Fibroblast of skin of abdomen (primary cell): ENCODE measurements at places on chromosomes 12 and 14.
A peak's percentile ranks its signal among the peaks of the same experiment; 100 is the strongest.

DNA sequence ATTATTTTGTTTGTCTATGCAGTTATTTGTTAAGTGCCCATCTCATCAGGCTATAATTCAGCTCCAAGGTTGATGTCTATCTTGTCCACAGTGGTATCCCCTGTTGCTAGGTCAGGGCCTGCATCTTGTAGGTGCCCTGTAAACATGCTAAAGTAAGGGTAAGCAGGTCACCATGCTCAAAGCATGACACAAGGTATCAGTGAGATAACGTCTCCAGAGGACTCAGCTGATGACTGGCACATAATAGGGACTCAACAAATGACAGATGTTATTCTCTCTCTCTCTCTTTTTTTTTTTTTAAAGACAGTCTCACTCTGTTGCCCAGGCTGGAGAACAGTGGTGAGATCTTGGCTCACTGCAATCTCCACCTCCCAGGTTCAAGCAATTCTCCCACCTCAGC, 2.3 kb downstream of the SDSL start:
- no peak for DNase-seq

- no peak for DNase-seq
Measured at GRCh38 chr12:108881953-108882352, 2.1 kb downstream of the DAO start.

- peak; percentile 70 for DNase-seq
Measured at GRCh38 chr12:105228494-105228893, 7.5 kb downstream of the APPL2 start.

- no peak for DNase-seq
Measured at GRCh38 chr12:5964913-5965900, 20.1 kb upstream of the ANO2 start.

DNA sequence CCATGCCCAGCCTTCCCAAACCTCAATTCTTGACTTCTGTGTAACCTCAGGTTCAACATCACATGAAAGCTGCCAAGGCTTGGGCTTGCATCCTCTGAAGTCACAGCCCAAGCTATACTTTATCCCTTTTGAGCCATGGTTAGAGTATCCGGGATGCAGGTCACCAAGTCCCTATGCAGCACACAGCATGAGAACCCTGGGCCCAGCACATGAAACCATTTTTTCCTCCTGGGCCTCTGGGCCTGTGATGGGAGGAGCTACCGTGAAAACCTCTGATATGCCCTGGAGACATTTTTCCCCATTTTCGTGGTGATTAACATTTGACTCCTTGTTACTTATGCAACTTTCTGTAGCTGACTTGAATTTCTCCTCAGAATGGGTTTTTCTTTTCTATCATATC, 25.8 kb upstream of the DIO2 start:
- DNase-seq, result no peak

DNA sequence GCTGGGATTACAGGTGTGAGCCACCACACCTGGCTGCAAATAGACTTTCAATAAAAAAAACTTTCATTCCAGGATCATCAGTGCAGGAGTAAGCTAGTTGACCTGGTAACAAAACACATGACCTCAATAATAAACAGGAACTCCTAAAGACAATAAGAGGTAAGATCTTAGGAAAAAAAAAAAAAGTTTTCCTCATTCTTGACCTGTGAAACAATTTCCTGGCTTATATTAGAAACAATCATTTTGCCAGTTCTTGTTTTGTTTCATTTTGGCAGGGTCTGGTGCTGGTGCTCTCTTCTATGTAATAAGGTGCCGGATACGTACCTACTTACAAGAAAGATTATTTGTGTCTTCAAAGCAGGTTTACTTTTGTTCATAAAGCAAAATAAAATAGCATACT, 90.6 kb upstream of the AMN1 start:
- DNase-seq, result no peak

- DNase-seq, result no peak
Measured at GRCh38 chr14:74584951-74585350, 27.1 kb downstream of the LTBP2 start.

DNA sequence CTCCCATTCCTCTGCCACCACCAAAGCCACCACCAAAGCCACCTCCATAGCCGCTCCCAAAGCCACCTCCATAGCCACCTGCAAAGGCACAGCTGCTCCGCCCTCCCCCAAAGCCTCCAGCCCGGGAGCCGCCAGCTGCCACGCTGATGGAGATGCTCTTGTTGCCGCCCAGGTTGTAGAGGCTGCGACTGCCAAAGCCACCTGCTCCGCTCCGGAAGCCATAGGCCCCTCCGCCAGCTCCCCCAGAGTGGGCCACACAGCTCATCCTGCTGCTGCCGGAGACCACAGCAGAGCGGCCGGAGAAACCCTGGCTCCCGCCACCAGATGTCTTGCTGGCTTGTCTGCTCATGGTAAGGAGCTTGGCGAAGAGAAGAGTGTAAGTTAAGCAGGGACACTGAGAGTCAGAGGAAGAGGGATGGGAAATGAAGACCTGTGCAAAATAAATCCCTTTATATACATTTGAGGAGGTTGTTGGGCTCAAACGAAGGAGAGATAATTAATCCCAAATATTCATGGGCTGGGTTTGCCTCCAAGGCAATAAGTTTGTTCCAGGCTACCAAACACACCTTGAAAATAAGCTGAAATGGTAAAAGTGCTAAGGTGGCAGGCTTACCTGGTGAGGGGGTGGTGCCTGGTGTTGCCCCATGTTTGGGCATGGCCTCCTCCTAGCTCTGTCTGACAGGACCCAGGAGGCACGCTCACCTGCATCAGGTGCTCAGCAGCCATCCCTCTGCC, at the start of gene KRT3:
TSS of gene KRT3 (minus strand) at position 424 of the 735 bp plus-strand sequence. CDS start at position 349, 75 bp downstream.
- DNase-seq, result no peak

DNA sequence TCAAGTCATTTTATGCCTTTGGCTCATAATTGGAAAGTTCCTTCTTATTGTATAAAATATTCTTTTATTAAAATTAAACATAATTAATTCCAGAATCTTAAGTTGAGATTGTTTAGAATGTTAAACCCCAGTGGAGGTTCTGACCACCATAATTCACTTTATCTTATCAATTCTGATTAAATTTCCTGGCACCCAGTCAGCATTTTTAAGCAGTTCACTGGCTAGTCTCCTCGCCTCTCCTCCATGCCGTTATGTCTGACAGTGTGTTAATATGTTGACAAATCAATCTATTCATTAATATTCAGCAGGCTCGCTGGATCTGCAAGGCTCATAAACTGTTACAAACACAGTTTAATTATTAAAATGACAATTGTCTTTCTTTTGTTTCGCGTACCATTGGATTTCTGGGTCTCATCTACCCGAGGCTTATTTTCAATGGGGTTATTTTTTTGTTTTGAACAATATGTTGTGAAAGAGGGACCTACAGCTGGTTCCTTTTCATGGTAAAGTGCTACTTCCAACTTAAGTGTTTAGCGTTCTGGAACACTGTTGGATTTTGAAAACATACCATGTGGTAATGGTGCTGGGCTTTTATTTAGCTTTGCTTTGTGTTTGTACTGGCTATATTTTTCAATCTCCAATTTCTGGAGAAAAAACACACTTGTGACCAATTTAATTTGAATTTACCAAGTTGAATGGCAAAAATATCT, 339.7 kb downstream of the PRKD1 start:
- no peak for DNase-seq

DNA sequence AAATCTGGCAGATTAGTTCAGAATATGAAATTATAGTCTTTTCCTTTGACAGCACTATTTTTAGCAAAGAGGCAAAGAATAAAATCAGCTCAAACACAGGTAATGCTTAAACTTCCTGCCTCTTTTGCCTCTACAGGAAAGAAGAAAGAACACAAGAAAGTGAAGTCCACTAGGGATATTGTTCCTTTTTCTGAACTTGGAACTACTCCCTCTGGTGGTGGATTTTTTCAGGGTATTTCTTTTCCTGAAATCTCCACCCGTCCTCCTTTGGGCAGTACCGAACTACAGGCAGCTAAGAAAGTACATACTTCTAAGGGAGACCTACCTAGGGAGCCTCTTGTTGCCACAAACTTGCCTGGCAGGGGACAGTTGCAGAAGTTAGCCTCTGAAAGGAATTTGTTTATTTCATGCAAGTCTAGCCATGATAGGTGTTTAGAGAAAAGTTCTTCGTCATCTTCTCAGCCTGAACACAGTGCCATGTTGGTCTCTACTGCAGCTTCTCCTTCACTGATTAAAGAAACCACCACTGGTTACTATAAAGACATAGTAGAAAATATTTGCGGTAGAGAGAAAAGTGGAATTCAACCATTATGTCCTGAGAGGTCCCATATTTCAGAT, 17.4 kb downstream of the TMPO start:
- peak; percentile 59 for DNase-seq

- no peak for DNase-seq
Measured at GRCh38 chr12:48276621-48277020, 73.5 kb upstream of the OR10AD1 start.

DNA sequence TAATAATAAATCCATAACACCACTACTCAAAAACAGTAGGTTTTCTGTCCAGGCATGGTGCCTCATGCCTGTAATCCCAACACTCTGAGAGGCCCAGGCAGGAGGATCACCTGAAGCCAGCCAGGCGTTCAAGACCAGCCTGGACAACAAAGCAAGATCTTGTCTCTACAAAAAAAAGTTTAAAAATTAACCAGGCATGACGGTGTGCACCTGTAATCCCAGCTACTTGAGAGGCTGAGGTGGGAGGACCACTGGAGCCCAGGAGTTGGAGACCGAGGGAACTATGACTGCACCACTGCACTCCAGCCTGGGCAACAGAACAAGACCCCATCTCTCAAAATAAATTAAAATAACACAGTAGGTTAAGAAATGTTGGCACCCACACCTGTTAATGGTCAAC, 44.5 kb upstream of the AP4S1 start:
- DNase-seq, result no peak

DNA sequence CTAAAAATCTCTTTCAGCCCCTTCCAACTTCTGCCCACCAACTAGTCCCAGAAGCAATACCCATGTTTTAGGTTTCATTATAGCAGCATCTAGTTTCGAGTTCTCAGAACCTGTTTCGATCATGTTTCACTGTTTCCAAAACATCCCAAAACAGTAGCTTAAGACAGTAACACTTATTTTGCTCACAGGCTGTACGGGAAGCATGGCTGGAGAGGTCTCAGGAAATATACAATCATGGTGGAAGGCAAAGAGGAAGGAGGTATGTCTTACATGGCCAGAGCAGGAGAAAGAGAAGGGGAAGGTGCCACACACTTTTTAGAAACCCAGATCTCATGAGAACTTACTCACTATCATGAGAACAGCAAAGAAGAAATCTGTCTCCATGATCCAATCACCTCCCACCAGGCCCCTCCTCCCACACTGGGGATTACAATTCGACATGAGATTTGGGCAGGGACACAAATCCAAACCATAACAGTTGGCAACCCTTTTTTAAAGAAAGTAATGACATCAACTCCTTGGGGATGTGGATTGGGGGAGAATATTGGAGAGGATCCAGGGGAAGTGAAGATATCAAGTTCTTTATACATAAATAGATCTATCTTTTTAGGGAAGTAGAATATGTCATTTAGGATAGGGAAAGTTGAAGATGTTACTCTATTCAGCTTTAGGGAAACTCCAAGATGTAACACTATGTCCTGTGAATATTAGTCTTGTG, 269.9 kb upstream of the PLEKHG7 start:
- DNase-seq, result no peak

DNA sequence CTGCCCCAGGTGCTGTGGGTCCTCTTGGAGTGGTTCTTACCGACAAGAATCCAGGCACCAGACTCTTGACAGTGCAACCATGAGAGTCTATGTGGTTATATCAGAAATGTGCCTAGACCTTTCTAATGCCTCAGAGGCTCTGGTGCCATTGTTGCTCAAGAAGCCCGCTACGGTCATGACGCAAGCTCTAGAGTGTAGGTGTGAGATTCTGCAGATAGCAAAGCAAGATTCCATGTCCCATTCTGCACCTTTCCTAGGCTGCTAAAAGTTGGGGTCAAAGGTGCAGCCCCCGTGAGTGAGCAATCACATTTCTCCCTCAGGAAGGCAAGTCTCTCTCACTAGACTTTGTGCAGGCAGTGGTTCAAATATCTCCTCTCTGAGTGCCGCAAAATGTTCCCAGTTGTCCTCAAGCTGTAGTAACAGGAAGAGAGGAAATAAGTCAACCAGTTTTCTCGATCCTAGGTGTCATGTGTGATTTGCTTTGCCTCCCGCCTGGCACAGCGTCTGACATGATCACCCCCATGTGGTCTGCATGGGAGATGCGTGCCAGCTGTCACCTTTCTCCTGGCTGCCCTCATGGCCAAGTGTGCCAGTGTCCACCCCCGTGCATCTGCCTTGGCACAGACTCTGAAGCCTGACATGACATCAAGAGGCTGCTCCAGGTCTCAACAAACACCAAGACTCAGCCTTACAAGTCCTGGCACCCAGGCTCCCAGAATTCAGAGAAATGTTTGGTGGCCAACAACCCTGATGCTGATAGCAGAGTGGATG, 122.5 kb upstream of the COCH start:
- DNase-seq, result no peak

DNA sequence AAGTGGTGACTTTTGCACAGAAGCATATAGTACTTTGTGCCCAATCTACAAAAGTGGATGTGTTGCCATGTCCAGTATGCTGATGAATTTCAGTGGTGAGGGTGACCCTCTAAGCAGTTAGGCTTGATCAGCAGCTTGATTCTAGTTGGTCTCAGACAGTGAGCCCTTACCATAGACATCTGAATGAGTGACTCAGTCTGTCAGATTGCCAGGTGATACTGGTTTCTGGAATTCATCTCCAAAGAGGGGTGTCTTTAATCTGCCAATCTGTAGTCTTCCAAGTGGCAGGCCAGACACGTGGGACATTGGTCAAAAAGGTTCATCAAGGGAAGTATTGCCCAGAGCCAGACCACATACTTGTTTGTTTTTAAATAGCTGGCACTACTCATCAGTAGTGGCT, 187.4 kb upstream of the SLC16A7 start:
- peak; percentile 64 for DNase-seq

DNA sequence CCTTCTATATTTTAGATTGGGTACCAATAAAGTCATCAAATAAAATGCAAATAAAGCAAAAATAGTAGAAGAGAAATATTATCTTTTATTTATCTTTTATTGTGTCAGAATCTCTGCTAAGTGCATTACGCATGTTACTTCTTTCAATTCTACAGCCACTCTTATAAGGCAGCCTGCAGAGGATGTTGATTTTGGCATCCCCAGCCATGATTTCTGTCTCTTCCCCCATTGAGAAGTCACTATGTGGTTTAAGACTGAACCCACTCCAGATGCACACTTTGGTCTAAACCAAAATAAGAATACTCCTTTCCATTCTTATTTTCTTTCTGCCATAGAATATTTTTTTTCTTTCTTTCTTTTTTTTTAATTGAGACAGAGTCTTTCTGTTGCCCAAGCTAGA, 56.0 kb upstream of the ACSS3 start:
- DNase-seq, result no peak

- DNase-seq, result no peak
Measured at GRCh38 chr14:45650754-45651153, 397.8 kb upstream of the MIS18BP1 start.

GRCh38 chr12:131635491-131636122, 75.3 kb upstream of the SFSWAP start:
- no peak for DNase-seq

DNA sequence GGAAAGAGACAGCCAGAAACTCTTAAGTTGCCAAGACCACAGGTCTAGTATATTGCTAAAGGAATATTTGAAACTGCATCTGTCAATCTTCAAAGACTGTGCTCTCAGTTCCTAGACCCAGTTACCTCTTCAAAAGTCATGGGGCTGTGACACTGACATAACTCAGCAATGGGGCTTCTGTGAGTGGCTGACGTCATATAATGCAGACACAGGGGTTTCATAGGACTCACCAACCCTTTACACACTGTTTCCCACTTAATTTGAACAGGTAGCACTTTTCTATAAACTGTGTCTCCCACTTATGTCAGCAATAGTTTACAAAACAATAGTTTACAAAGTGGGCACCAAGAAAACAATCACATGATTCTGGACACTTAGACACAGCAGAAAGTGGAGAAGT, 158.4 kb downstream of the GALC start:
- DNase-seq, result no peak
